ENCODE measurements at places on chromosomes 4 and X. TPM values are rescaled to one million over a fixed set of nuclear protein-coding genes. Genes with fewer than 3 reads are reported as not detected.

DNA sequence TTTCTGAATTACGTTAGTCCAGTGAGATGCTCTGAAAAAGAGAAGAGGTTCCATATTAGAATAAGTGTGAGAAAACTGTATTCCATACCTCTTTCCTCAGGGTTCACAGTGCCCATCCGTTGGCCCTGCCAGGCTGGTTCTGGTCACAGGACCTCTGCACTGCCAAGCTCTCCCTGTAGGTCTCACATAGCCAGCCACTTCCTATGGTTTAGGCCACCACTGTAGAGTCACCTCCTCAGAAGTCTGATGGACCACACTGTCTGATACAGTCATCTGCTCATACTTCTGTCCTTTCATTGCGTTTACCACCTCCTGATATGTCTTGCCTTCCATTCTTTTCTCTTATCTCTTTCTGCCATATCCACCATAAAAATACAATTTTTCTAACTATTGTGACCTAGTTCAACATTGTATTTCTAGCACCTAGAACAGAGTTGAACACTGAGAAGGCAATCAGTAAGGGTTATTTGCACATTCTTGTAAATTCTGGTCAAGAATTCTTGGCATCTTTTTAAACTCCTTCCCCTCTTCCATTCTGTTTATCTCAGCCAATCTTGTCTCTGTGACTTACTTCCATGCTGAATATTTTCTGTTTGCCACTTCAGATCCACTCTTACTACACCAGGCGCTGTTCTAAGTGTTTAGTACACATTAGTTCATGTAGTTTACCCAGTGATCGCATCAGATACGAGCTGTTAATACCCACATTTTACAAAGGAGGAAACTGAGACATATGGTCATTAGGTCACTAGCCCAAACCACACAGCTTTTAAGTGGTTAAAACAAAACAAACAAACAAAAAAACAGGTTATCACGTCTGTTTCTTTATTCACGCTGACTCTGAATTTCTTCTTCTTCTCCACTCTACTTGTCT, 125.6 kb downstream of the CBR4 start:
- DNase-seq = no peak

GRCh38 chr4:24067367-24068193, 177.7 kb upstream of the PPARGC1A start:
- DNase-seq = no peak

DNA sequence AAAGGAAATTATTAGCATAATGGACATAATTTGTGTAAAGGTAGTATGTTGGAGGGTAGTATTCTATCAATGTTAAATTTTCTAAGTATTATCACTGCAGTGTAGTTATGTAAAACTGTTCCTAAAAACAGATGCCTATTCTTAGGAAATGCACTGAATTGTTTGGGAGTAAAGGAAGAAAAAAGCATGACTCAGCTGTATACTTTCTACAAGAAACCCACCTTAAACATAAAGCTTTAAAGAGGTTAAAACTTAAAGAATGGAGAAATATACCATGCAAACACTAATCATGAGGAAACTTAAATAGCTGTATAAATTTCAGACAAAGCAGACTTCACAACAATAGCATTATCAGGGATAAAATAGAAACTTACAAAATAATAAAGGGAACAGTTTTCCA, 292.9 kb downstream of the ANTXR2 start:
- no peak for DNase-seq

DNA sequence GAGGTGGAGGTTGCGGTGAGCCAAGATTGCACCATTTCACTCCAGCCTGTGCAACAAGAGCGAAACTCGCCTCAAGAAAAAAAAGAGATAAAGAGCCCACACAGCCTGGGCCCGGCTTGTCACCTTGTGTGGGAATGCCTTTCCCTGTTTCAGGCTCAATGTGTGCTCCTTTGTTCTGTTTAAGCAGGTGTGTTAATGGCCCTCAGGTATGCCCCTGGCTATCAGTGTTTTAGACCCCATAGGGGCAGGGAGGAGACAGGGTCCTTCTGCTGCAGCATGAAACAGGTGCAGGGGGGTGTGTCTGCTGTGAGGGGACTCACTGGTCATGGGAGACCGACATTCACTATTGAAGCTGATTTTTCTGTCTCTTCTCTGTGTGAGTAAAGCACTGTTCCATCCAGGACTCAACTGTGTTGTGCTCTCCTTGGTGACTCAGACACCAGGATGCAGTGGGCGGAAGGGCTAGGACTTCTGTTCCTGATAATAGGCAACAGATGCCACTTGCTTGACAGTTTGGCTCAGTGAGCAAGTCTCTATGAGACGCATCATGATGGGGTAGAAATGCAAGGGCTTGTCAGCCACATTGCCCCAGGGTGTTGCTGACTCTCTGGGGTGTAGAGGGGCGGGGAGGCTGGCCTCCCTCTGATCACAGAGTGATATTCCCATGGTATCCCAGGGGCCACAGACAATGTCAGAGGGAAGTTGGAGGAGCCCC, 15.6 kb upstream of the LAP3 start:
- DNase-seq = no peak

The ADH1C gene
- polyA plus RNA-seq = 5.9 TPM

The STK32B gene
- 5.4 TPM for polyA plus RNA-seq
